NCI-H460 (cell line): ENCODE measurements at places on chromosomes 6 and 20. TPM values are rescaled to one million over a fixed set of nuclear protein-coding genes. Genes with fewer than 3 reads are reported as not detected.
A peak's percentile ranks its signal among the peaks of the same experiment; 100 is the strongest.

- no peak for DNase-seq
Measured at GRCh38 chr6:111992851-111993250, 61.1 kb upstream of the CCN6 start.

DNA sequence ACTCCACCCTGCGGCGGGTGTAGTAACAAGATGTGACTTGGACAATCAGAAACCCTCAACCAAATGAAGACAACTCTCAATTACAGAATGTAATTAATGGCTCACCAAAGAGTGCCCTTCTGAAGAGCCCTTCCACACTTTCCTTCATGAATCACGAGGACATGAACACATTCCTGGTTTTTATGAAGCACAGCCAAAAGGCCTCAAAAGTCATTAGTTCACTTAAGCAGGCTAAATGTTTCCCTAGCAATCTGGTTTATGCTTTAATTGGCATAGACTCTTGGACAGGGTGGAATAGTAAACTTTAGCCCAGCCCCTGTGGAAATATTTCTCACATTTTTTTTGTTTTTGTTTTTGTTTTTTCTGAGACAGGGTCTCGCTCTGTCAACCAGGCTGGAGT is 20.5 kb downstream of the CPNE5 start:
- no peak for DNase-seq

GRCh38 chr6:31525932-31526591 is 2.7 kb upstream of the MCCD1 start:
- no peak for DNase-seq

DNA sequence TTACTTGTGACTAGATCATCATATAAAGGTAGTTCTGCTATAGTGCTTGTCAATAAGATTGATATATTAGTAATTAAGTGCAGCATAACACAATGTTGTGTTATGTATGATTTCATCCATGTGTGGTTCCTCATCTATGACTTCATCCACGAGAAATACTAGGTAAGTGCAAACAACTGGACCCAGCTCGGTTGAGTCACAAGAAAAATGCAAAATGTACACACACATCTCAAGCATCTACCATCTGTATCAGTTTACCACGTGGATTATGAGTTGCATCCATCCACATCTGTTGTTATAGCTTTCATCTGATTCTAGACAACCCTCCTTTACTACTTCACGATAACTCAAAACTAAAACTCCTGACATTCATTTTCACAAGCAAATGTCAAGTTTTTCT is 517.0 kb upstream of the CITED2 start:
- DNase-seq, result no peak

GRCh38 chr6:1481286-1481685 is 91.9 kb downstream of the FOXF2 start:
- peak; percentile 54 for DNase-seq

- no peak for DNase-seq
Measured at GRCh38 chr6:139060332-139060731, 31.8 kb downstream of the ABRACL start.

- no peak for DNase-seq
Measured at GRCh38 chr20:39660226-39660625, 698.1 kb downstream of the DHX35 start.

GRCh38 chr6:147510929-147511590 is 2.6 kb downstream of the SAMD5 start:
- no peak for DNase-seq

GRCh38 chr20:21090721-21091120 is 15.4 kb downstream of the LINC00237 start:
- DNase-seq, result no peak

- DNase-seq, result no peak
Measured at GRCh38 chr6:159080217-159080976, 35.6 kb upstream of the TAGAP start.

DNA sequence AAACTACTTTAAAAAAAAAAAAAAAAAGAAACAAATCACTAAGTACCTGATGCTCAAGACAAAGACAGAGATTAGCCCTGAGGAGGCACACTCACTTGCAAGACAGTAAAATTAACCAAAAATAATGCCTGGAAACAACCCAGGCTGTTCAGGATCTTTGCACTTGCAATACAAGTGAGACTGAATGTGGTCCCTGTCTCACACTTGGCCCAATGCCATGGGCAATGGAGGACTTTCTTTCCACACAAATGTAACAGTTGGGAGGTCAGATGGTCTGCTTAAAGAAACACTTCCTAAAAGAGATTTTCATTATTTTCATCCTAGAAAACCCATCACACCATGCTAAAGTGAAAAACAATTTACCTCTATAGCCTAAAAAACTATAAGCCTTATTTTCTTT is 16.2 kb downstream of the STAU1 start:
- DNase-seq, result no peak

DNA sequence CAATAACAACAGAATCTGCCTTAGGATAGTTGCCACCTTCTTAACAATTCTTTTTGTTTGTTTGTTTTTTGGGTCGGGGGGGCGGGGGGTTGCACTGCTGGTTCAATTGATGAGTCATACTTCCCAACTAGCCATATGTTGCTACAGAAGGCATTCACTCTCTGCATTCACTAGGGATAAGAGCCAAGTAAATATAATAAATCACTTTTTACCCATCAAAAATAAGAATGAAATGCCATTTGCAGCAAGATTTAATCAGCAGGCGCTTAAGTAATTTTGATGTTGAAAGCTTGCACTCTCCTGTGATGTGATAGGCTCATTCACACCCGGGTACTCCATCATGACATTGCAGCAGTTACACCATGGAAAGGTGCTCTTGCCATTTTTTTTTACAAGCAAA is 209.8 kb downstream of the HIVEP2 start:
- DNase-seq, result peak; percentile 40

- no peak for DNase-seq
Measured at GRCh38 chr6:56716229-56716628, 73.5 kb upstream of the DST start.

DNA sequence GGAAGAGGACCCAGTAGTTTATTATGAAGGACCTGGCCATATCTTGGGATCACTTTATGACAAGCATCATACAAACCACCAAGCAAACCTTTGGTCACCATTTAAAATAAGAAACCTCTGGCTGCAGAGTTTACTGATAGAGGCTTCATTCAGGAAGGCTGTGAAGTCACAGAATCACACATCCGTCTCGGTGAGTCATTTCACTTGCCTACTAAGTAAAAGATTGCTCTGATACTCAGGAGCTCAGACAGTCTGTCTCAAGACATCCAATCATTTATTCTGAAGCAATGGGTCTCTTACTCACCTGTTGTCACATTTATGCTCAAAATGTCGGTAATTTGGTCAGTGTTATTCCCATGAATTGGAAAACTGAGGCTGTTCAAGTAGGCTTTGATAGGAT is 33.7 kb downstream of the ADGRF5 start:
- DNase-seq, result peak; percentile 4

DNA sequence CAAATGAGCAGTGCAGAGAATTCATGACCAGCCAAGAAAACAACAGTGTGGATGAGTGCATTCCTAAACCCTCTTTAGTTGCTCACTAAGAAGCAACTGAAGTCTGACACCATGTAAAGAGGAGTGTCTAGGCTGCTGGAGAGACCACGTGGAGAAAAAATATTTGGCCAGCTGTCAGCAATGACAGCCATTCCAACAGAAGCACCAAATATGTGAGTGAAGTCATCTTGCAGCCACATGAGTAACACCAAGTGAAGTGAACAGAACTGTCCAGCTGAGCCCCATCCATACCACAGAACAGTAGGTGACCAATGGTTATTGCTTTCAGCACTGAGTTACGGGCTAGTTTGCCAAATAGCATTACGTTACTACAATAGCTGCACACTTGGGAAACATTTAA is 89.4 kb downstream of the TBXT start:
- no peak for DNase-seq

DNA sequence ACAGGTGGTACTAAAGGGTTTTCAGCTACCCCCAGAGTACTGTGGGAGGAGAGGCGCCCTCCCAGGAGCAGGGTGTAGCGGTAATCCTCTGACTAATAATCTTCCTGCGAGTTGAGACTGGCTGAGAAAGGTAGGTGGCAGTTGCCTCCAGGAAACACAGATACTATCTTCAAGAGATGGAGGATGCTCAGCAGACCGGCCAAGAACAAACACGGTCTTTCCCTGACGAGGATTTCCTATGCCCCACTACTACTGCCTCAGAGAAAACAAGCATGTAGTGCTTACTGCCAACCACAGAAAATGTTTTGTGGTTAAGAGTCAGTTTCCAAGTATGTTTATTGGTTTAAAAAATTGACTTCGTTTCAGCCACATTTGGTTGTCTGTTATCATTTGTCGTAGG is 26.8 kb downstream of the C6orf89 start:
- no peak for DNase-seq

GRCh38 chr6:131532580-131533039 is 40.4 kb upstream of the ARG1 start:
- no peak for DNase-seq

- no peak for DNase-seq
Measured at GRCh38 chr6:53822401-53823125, 27.8 kb downstream of the LRRC1 start.

DNA sequence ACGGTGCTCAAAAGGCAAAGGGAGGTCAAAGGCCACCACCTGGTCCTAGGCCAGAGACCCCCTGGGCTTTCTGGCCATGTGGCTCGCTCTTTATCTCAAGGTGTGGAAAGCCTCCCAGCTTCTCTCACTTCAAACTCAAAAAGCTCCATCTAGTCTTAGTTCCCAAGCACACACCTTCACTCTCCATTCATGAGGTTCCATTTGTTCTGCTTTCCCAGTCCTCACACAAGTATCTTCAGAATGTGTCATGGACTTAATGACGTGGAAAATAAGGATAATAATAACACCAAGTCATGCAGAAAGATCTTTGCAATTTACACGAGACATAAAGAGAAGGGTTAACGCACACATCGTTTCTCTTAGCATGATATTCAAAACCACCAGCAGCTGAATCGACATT is 219.3 kb downstream of the GMDS start:
- DNase-seq, result no peak

- no peak for DNase-seq
Measured at GRCh38 chr6:41405941-41406727, 70.7 kb downstream of the NCR2 start.

- no peak for DNase-seq
Measured at GRCh38 chr6:149035766-149036165, 281.7 kb upstream of the TAB2 start.

DNA sequence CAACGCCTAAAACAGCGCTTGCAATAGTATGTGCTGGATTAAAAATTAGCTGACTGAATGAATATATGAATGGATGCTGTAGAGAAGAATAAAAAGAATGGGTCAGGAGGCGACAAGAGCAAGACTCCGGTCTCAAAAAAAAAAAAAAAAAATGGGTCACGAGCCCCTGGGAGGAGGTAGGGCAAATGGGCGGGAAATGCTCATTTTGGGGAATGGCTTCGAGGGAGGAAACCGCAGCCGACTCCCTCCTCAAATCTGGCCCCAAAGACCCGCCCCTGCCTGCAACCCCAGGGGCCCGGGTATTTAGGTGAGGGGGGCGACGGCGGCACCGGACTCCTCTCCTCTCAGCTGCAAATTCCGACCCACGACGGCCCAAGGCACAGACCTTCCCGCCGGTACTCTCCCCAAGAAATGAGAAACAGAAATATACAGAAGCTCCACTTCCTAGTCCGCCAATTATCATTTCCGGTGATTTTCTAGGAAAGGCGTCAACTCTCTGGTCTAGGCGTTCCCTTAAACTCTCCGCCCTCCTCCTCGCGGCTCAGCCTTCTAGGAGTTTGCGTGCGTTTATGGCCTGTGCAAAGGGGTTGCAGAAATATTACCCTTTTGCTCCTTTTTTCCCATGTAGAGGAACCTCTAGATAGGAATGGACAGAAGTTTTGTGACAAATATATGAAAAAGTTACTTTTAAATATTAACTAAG is at the start of gene ZNF311:
ZNF311 (minus strand) TSS at position 133 of the 703 bp plus-strand sequence. CDS start 1,361 bp downstream, outside the sequence.
- DNase-seq, result peak; percentile 28

GRCh38 chr20:58988565-58988882 is 7.5 kb downstream of the NELFCD start:
- no peak for DNase-seq

GRCh38 chr6:64459411-64459944 is 823.9 kb downstream of the PHF3 start:
- DNase-seq, result no peak

GRCh38 chr6:511488-512137 is 120.1 kb downstream of the IRF4 start:
- no peak for DNase-seq

DNA sequence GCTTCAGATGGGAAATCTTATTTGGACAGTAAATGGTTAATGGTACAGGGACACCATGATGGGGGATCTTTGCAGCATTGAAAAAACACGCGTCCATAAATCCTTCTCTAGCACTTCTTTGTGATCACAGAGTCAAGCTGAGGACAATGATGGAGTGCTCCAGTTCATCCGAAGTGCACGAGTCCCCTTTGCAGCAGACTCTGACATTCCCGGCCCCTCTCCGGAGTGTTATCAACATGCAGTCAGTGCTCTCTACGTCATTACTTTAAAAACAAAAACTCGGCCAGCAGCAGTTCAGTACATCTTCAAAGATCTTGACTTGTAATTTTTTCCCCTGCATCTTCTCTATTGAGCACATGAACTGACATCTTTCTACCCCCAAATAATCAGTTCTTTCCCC is 185.5 kb upstream of the AKAP12 start:
- DNase-seq, result no peak

GRCh38 chr20:52494244-52494643 is 302.7 kb upstream of the ZFP64 start:
- peak; percentile 18 for DNase-seq

GRCh38 chr20:48574383-48574782 is 253.4 kb downstream of the PREX1 start:
- no peak for DNase-seq

DNA sequence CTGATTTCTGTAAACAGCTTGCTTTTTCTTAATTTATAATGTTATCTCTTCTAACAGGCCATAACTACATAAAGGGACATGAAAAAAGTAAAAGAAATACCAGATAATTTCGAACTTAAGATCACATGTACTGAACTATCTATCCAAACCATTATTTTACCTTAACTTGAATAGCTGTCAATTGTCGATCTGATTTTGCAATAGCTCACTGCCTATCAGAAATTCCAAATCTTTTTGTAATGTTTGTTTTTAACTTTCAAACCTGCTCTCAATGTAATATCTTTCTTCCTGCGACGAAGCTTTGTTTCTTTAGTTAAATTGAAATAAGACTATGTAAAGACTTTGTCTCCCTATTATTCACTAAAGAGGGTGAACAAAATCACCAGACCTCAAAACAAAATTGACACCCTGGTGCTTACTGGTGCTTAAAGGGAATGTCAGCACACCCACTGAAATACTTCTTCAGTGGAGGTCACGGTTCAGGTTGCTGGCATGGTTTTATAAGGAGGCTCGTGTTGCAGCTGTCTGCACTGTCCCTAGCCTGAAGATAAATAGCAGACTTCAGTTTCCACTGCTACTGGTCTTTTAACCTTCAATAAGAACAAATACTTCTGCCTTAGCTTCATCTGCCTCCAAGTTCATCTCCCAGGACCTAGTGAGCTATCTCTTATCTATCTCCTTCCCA is 117.5 kb upstream of the QKI start:
- DNase-seq, result no peak

GRCh38 chr6:7615611-7616383 is 25.8 kb downstream of the SNRNP48 start:
- peak; percentile 46 for DNase-seq

GRCh38 chr20:50799890-50800550 is 5.2 kb downstream of the BCAS4 start:
- DNase-seq, result no peak

The RGS17 gene
- 0.14 and 0.20 TPM in 2 replicates for total RNA-seq

The TRERF1 gene
- total RNA-seq, result 2.1 and 2.8 TPM in 2 replicates

The ARMH2 gene
- total RNA-seq, result not detected in 2 replicates

The BTNL2 gene
- total RNA-seq, result not detected in 2 replicates

The DEFB114 gene
- not detected in 2 replicates for total RNA-seq

The TRIM10 gene
- not detected in 2 replicates for total RNA-seq

The LTB gene
- not detected in 2 replicates for total RNA-seq

The SLC12A5 gene
- total RNA-seq, result not detected in 2 replicates

The TOX2 gene
- total RNA-seq, result 4.6 and 7.1 TPM in 2 replicates

The EMILIN3 gene
- total RNA-seq, result 0.25 and 0.38 TPM in 2 replicates

The GPR6 gene
- total RNA-seq, result not detected in 2 replicates
